Thoracic aorta (tissue), 2 donors: ENCODE measurements at places on chromosomes 7 and 10. TPM values are rescaled to one million over a fixed set of nuclear protein-coding genes. Genes with fewer than 3 reads are reported as not detected.

RHBDD2 gene
- 52.4 TPM for total RNA-seq

ACTL6B gene
- total RNA-seq = not detected

HABP2 gene
- not detected for total RNA-seq

NACAD gene
- total RNA-seq = 10.8 TPM

CDK13 gene
- total RNA-seq = 107 TPM

GFRA1 gene
- total RNA-seq = 5.8 TPM

ACSM6 gene
- not detected for total RNA-seq

DLX6 gene
- total RNA-seq = not detected

TMEM273 gene
- total RNA-seq = 14.8 TPM

IL2RA gene
- 48.2 TPM for total RNA-seq

GIMAP1 gene
- total RNA-seq = 4.2 TPM

IRF5 gene
- total RNA-seq = 11.9 TPM
